ENCODE measurements at places on chromosomes 4 and X. TPM values are rescaled to one million over a fixed set of nuclear protein-coding genes. Genes with fewer than 3 reads are reported as not detected.

Gene ERAS
- total RNA-seq: not detected

Gene SLC38A5
- 1.1 TPM for total RNA-seq

- H3K27ac ChIP-seq: no peak overlapping the region
- H3K27me3 ChIP-seq: no peaks in the 10 kb centered on the region
- H3K4me1 ChIP-seq: no peaks in the 10 kb centered on the region
- no peaks in the 10 kb centered on the region for H3K36me3 ChIP-seq
These were observed 75.1 kb upstream of the MCF2 start for GRCh38 chrX:139783030-139783429.

- H3K27me3 ChIP-seq: no peaks in the 10 kb centered on the region
- H3K27ac ChIP-seq: no peak overlapping the region
- no peak overlapping the region for H3K4me3 ChIP-seq
- no peaks in the 10 kb centered on the region for H3K36me3 ChIP-seq
- no peak for DNase-seq
- no peaks in the 10 kb centered on the region for H3K4me1 ChIP-seq
These were observed 992.7 kb upstream of the HS3ST1 start for GRCh38 chr4:12421364-12421763.

DNA sequence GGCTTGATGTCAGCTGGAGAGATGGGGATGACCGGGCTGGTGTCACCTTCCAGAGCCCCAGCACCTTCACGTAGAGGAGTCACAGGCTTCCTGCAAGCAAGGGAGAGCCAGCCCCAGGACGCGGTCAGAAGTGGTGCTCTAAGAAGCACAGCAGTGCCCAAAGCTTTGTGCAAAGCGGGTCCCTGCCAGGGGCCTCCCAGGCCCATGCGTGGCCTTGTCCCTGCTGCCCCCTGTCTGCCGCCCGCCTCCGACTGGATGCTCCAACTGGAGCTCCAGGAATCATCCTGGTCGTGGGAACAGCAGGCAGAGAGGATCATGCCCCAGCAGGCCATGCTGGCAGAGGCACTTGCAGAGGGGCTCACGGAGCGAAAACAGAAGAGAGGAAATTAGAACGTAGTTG is 40.1 kb upstream of the LRPAP1 start:
- DNase-seq: no peak
- no peak overlapping the region for H3K4me3 ChIP-seq
- H3K36me3 ChIP-seq: no peaks in the 10 kb centered on the region

- no peak for DNase-seq
- H3K4me3 ChIP-seq: no peak overlapping the region
- H3K27me3 ChIP-seq: peaks cover 20% of the 10 kb centered on the region
These were observed 8.3 kb downstream of the SLITRK2 start for GRCh38 chrX:145825896-145826295.

GRCh38 chrX:626745-627509 is 3.7 kb upstream of the SHOX start:
- no peaks in the 10 kb centered on the region for H3K4me1 ChIP-seq
- H3K4me3 ChIP-seq: no peak overlapping the region

DNA sequence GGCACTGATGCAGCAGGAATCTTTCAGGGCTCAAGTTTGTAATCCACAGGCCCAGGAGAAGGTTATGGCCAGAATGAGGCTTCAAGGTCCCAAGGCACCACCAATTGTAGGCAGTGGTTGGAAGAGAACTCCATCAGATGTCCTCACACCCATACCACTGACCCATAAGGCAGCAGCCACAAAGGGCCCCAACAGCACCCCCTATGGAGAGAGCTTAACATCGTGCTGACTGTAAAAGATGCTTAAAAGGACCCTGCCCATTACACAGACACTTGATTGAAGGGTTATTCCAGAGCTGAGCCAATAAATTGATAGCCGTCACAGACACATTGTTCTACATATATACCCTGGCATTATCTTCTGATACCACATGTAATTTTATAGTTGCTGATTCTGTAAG is 113.7 kb downstream of the SOWAHB start:
- no peak overlapping the region for H3K4me3 ChIP-seq
- H3K4me1 ChIP-seq: no peaks in the 10 kb centered on the region

GRCh38 chr4:23861897-23862296 is 27.9 kb downstream of the PPARGC1A start:
- H3K36me3 ChIP-seq: no peaks in the 10 kb centered on the region
- H3K4me3 ChIP-seq: no peak overlapping the region
- H3K27ac ChIP-seq: peak overlapping the region; percentile 1
- no peaks in the 10 kb centered on the region for H3K27me3 ChIP-seq
- peaks cover 44% of the 10 kb centered on the region for H3K4me1 ChIP-seq
- DNase-seq: no peak

DNA sequence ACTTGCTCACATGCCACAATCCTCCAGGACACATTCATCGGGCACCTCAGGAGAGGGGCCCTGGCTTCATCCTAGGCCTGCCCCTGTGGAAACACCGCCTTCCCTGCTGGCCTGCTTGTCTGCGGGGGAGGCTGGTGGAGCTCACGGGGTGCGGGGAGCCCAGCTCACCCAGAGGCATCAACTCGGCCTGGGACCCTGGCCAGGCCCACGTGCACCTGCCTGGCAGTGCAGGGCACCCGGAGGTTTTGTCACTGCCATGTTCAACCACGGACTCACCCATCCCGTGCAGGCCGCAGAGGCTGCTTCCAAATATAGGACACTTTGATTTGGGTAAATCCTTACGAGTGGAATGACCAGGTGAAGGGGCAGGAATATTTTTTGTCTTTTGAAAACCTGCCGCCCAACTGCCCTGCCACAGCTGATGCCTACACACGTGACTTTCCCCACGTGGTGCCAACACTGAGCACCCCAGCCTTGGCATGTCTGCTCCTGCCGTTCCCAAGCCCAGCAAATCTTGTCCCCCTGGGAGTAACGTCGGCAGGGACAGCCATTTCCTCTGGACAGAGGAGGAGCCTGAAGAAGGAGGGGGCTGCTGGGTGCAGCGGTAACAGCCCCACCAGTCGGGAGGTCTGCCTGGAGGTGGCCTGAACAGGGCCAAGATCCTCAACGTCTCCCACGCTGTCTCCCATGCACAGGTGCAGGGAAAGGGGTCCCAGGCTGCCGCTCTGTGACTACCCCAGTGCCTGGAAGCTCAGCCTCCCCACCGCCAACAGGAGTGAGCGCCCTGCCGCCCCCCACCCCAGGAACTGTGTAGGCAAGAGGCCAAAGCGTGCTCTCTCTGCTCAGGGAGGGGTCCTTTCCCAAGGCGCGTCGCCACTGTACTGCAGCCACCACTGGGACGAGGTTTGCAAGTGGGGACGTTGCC is 8.5 kb downstream of the MXD4 start:
- peaks cover 83% of the 10 kb centered on the region for H3K36me3 ChIP-seq
- H3K27me3 ChIP-seq: no peaks in the 10 kb centered on the region
- peak; percentile 49 for DNase-seq
- no peak overlapping the region for H3K4me3 ChIP-seq

DNA sequence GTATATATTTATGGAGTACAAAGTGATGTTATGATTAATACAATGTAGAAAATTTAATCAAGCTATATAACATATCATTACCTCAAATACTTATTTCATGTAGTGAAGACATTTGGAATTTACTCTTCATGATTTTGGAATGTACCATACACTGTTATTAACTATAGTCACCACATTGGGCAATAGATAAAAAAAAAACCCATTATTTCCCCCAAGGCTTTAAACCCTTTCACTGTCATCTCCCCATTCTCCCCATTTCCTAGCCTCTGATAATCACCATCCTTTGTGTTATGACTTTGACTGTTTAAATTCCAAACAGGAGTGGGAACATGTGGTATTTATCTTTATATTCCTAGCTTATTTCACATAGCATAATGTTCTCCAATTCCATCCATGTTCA is 2189.1 kb upstream of the AGA start:
- H3K4me1 ChIP-seq: no peaks in the 10 kb centered on the region
- no peaks in the 10 kb centered on the region for H3K27me3 ChIP-seq
- H3K36me3 ChIP-seq: no peaks in the 10 kb centered on the region
- no peak overlapping the region for H3K27ac ChIP-seq

DNA sequence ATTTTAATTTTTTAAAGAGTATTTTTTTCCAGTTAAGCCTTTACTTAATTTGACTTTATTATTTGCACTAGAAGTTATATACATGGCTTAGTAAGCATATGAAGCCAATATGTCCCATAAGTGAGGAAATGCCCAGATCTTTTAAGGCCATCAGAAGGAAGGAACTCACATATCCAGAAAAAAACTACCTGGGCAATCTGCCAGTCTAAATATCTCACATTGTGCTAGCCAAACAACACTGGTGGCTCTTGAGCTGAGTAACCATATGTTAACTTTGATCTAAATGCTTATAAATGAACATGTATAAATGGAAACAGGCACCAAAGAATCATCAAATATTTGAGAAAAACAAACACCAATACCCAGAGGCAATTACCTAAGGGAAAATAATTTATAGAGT is 138.6 kb upstream of the APOOL start:
- H3K4me1 ChIP-seq: no peaks in the 10 kb centered on the region
- DNase-seq: no peak
- no peaks in the 10 kb centered on the region for H3K36me3 ChIP-seq

Gene RTL5
- total RNA-seq: 0.91 TPM

Gene NHS
- total RNA-seq: 1.3 TPM

Gene SLIT2
- total RNA-seq: 9.0 TPM

GRCh38 chr4:110787109-110787508 is 164.2 kb upstream of the PITX2 start:
- H3K36me3 ChIP-seq: no peaks in the 10 kb centered on the region
- H3K27me3 ChIP-seq: no peaks in the 10 kb centered on the region
- H3K4me3 ChIP-seq: no peak overlapping the region
- no peaks in the 10 kb centered on the region for H3K4me1 ChIP-seq

- peak overlapping the region; percentile 36 for H3K27ac ChIP-seq
- no peak overlapping the region for H3K4me3 ChIP-seq
- H3K4me1 ChIP-seq: no peaks in the 10 kb centered on the region
- no peaks in the 10 kb centered on the region for H3K36me3 ChIP-seq
These were observed 75.5 kb downstream of the GALNT7 start for GRCh38 chr4:173243917-173244658.

Gene APBB2
- 11.3 TPM for total RNA-seq

Gene F11
- not detected for total RNA-seq

Gene SHROOM2
- total RNA-seq: 0.34 TPM

- no peaks in the 10 kb centered on the region for H3K4me1 ChIP-seq
- H3K36me3 ChIP-seq: no peaks in the 10 kb centered on the region
- DNase-seq: no peak
- no peak overlapping the region for H3K27ac ChIP-seq
These were observed 62.6 kb downstream of the CASP6 start for GRCh38 chr4:109640644-109641043.

GRCh38 chr4:160353548-160353947 is 1250.7 kb downstream of the RAPGEF2 start:
- H3K27ac ChIP-seq: no peak overlapping the region
- H3K4me1 ChIP-seq: no peaks in the 10 kb centered on the region

- no peak overlapping the region for H3K4me3 ChIP-seq
- DNase-seq: no peak
- H3K27ac ChIP-seq: no peak overlapping the region
- no peaks in the 10 kb centered on the region for H3K27me3 ChIP-seq
- H3K4me1 ChIP-seq: no peaks in the 10 kb centered on the region
- no peaks in the 10 kb centered on the region for H3K36me3 ChIP-seq
These were observed 5.9 kb downstream of the HPGD start for GRCh38 chr4:174516345-174516744.

DNA sequence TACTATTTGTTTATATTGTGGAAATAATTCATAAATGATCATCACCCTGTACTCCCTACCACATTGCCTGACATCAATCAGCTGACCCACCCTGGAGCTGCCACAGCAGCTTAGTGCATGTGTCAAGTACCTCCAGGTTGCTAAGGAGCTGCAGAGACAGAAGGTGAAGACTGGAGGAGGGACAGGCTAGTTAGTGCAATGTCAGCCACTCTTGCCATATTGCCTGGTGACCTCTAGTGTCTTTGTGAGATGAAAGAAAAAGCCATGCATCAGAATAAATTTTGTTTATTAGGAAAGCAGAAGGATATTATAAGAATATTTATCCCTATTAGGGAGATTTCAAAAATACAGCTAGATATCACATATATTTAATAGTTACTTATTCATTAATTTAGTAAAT is 243.9 kb upstream of the FAT4 start:
- no peak for DNase-seq
- no peak overlapping the region for H3K4me3 ChIP-seq
- no peak overlapping the region for H3K27ac ChIP-seq
- no peaks in the 10 kb centered on the region for H3K36me3 ChIP-seq
- no peaks in the 10 kb centered on the region for H3K4me1 ChIP-seq
- no peaks in the 10 kb centered on the region for H3K27me3 ChIP-seq

DNA sequence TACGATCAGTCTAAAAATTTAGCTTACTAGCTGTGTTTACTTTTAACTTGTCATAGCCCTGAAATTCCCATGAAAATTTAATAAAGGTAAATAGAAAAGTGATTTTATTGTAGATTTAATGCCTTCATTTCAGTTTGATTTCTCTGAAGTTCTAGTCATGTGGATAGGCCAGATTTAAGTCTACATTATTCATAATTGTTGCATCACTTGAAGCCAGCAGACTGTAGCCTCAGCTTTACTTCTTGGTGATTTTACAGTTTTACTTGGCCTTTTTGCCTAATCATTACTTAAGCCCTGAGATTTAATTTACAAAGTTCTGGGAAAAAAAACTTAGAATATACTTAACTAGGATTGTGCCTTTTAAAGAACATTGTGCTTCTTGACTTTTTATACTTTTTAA is 73.5 kb upstream of the FHDC1 start:
- no peak for DNase-seq
- H3K27me3 ChIP-seq: no peaks in the 10 kb centered on the region
- H3K4me3 ChIP-seq: no peak overlapping the region
- no peak overlapping the region for H3K27ac ChIP-seq
- H3K36me3 ChIP-seq: peaks cover 21% of the 10 kb centered on the region
- H3K4me1 ChIP-seq: no peaks in the 10 kb centered on the region

GRCh38 chrX:10666102-10666501 is 45.7 kb upstream of the MID1 start:
- DNase-seq: no peak
- H3K27me3 ChIP-seq: no peaks in the 10 kb centered on the region
- no peaks in the 10 kb centered on the region for H3K4me1 ChIP-seq
- no peak overlapping the region for H3K27ac ChIP-seq

Gene SMIM10L2A
- total RNA-seq: 0.08 TPM

GRCh38 chr4:67723949-67724348 is 23.0 kb upstream of the UBA6 start:
- no peak overlapping the region for H3K27ac ChIP-seq
- no peaks in the 10 kb centered on the region for H3K4me1 ChIP-seq
- peaks cover 7% of the 10 kb centered on the region for H3K36me3 ChIP-seq
- DNase-seq: no peak

Gene HTATSF1
- total RNA-seq: 68.8 TPM
